Fibroblast of mammary gland (primary cell): ENCODE measurements at places on chromosomes 3 and 15.
A peak's percentile ranks its signal among the peaks of the same experiment; 100 is the strongest.

DNA sequence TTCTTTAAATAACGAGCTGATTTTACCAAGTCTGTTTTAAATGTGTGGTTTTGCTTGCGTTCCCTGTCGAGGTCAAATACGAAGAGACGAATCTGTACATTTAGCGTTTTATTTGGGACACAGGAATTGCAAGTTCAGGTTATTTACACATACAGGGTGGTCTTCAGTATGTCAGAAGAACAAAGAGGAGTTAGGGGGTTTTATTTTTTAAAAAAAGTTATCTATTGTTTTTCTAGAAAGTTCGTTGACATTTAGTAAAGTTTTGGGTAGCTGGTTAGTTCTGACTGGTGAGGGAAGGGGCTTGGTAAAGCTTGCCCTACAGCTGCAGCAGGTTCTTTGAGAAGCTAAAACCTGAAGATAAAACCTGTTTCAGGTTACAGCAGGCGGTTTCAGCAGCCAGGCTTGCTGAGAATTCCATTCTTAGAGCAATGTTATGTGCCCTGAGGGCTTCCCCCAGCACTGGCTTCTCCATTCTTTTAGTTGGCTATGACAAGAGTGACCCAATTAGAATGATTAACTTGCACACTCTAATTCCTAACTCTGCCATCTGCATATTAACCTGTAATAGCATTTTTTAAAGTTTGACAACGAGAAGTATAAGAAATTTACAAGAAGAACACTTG lies 815 bp upstream of the ZNF280D start:
- DNase-seq, result no peak

GRCh38 chr15:58865425-58865880 lies 68.0 kb downstream of the SLTM start:
- DNase-seq, result no peak

DNA sequence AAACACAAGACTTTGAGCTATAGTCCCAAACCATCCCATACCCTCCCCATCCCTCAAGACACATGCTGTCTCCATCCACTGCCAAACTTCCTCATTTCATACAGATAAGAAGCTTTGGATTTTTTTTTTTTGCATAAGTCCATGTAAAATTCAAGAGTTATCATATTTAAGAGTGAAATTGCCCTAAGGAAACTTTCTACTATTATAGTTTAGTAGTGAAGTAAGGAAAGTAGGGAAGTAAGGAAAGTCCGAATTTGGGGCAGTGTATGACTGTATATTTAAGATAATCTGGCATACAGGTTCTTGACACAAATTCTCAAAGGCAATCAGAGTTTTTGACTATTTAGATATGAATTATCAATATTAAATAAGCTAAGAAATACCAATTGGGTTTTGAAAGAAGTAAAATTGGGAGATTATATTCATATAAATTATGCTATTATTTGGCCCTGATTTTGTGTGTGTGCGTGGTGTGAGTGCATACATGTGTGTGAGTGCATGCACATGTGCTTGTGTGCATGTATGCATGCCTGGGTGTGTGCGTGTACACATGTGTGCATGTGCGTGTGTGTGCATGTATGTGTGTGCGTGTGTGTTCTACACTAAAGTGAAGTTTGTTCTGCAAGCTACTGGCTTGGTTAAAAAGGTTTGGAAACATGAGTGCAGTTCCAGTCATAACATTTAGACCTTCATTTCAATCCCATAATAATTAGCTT lies 83.6 kb upstream of the MBNL1 start:
- no peak for DNase-seq

DNA sequence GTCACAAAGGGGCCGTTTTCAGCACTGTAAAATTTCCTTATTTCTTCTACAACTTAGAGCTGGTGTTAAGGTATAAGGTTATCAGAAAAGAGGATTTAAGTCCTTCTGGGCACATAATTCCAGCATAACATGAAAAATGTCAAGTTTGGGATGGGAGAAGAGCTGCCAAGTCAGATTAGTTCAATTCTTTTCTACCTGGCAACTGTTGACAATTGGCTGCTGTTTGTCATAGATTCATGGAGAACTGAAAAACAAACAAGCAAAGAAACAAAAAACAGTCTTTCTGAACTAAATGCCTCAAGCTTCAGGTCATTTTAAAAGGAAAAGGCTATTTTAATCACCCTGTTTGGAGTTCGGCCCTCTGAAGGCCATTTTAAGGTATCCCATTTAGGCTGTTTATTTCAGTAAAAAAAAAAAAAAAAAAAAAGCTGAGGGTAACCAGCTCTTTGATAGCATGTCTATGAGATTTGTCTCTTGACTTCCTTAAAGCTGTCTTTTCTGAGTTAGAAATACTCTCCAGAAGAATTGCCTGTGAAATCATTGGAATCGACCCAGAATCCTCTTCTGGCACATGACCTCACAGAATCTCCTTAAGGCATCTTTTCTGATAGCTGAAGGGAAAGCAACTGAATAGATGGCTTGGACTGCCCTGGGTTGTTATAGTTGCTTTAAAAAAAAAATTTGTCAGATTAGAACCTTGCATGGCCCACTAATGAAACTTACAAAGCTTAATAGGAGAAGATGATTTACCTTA lies 173.3 kb downstream of the SEMA6D start:
- DNase-seq, result no peak

GRCh38 chr3:60953351-60953750 lies 297.9 kb downstream of the FHIT start:
- peak; percentile 61 for DNase-seq

DNA sequence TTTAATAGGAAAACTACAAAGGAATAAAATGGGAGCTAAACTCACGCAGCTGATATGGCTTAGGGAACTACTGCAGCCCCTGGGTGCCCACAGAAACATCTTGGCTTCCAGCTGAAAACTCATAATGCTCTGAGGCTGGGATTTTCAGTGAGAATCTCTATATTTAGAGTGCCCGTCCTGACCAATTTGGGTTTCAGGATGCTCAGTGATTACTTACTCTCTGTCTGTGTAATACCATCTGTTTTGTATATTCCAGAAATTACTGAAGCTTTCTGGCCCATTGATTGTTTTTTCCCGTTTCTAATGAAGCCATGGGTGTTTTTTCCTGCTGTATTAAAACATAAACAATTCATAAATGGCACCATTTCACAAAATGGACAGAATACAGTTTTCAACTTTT lies 50.6 kb upstream of the ZNF385D start:
- no peak for DNase-seq

- DNase-seq, result peak; percentile 41
Observed at GRCh38 chr3:154324919-154325318, 632 bp upstream of the DHX36 start.

GRCh38 chr15:26146202-26146601 lies 283.1 kb upstream of the ATP10A start:
- no peak for DNase-seq

DNA sequence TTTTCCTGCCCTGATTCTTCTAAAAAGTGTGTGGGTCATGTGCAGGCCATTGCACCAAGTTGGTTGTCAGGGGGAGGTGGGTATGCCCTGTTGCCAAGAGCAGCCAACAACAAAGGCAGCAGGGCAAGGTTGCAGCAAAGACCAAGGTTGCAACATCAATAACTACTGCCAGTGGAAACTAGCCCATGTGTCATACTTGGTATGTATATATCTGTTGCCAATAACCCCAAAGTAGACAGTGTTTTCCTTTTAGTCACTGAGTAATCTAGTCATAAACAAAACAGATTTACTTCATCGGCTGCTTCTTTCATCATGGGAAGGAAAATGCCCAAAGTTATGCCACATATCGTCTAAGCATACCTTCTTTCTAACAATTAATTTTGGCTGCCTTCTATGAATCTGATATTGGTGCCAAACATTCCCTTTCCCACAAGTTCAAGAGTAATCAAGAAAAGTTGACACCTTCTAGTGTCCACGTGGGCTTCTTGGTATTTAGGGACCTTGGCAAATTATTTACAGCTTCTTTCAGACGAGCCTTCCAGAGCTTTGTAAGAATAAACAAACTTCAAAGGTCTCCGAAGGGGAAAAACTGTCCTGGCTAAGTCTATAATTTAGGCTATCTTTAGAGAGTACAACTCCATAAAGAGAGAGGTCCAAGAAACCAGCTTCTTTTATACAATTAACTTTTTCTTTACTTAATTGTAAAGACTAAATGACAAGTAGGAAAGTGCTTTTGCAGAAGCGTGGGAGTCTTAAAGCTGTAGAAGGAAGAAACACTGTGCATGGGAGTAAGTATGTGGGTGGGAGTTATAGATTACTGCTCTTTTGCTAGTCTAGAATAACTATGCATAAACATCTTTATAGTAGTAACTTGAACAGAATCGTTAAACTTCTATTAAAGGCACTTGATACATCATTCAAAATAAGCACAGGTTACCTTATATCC lies 10.0 kb upstream of the MBNL1 start:
- peak; percentile 99 for DNase-seq

GRCh38 chr3:56980798-56981390 lies 79.6 kb upstream of the SPATA12 start:
- peak; percentile 100 for DNase-seq

GRCh38 chr3:9412293-9412692 lies 14.9 kb downstream of the SETD5 start:
- DNase-seq, result no peak

- DNase-seq, result no peak
Observed at GRCh38 chr15:96037584-96037983, 292.9 kb upstream of the NR2F2 start.

- no peak for DNase-seq
Observed at GRCh38 chr15:77819048-77819850, 186.5 kb upstream of the LINGO1 start.

- no peak for DNase-seq
Observed at GRCh38 chr3:195180490-195181112, 90.4 kb downstream of the XXYLT1 start.

DNA sequence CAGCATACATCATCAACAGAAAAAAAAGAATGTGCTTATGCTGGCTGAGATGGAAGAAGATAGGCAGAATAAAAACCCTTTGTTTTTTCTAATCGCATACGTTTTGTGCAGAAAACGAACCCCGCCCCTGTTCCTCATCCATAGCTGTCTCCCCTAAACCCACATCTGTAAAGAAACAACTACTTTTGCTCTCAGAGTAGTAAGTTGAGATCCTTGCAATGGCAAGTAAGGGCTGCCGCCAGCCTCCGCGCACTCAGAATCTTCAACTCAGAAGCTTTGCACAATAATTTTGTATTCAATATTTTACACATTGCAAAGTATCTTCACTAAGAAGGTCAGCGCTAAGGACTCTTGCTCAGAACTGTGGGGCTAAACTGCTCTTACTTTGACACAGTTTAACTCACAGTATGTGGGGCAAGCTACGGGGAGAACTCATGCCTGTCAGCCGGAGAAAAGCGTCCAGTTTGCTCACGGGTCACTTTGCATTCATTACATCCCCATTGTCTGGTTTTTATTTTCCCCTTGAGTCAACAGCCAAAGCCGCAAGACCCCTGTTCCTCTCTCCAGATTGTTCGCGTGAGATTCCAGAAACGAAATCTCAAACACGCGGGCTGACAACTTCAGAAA lies 1.0 kb downstream of the LYSMD4 start:
- peak; percentile 35 for DNase-seq

DNA sequence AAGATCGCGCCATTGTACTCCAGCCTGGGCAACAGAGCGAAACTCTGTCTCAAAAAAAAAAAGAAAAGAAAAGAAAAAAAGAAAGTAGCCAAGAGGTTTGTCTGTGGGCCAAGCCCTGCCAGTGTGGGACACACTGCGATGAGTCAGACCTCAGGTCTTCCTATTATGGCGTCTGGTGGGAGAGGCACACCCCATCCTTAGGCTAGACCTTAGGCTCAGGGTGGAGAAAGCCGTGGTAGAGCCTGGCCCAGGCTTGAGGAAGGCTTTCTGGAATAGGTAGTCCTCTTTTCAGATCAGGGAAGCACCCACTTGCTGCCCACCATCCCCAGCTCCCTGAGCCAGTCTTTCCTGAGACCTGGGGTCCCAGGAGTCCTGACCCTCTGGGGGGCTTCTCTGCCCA lies 6.0 kb downstream of the HEMK1 start:
- DNase-seq, result peak; percentile 42

DNA sequence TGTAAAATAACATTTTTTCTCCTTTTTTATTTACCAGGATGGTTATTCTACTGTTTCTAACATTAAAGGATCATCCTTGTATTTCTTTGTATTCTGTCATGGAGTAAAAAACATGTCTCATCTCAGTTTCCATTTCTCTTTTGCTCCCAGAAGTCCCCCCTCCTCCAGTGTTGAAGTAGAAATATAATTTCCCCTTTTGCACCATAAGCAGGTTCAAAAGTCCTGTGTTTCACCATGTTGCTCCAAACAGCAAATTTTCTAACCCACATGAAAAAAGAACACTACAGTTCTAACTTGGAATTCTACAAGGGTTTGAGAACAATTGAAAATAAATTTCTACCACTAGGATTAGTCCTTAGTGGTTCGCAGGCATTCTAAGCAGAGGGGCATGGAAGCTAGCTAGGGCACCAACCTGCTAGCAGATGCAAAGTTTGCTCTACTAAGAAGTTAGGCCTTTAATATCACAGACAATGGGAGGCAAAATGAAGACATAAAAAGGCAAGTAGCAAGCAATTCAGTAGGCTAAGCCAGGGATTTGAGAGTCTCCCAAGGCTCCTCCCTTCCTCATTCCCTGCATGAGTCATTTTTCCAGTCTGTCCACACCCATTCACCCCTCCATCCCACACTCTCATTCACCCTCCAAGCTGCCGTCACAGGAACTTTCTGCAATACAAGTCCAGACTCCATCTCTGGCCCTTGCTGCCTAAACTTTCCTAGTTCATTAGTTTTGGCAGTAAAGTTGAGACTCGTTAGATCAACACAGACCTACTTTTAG lies 2.3 kb upstream of the MBNL1 start:
- DNase-seq, result peak; percentile 99

DNA sequence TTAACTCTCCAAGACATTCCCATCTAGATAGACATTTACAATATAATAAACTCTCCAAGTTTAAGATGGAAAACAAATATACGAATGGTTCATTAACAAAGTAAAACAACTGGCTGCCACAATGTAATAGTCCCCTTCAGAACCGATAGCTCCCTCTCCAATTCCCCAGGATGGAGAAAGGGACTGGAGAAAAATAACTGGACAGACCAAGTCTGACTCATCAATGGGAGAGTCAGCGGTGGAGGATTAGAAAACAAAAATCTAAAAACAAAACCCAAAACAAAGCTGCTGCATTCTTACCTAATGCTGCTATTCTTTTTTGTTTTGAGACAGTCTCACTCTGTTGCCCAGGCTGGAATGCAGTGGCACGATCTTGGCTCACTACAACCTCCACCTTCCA lies 468.1 kb downstream of the SHQ1 start:
- DNase-seq, result peak; percentile 61

GRCh38 chr15:68113751-68114150 lies 59.6 kb downstream of the PIAS1 start:
- DNase-seq, result no peak
